Diencephalon (tissue), 1 donor: ENCODE measurements at places on chromosomes 16 and 17. TPM values are rescaled to one million over a fixed set of nuclear protein-coding genes. Genes with fewer than 3 reads are reported as not detected.

Gene LLGL1
- total RNA-seq: 46.4 TPM

Gene NXN
- total RNA-seq: 20.8 TPM

Gene CLEC18A
- total RNA-seq: 0.69 TPM

Gene KRTAP3-1
- total RNA-seq: not detected

Gene REXO5
- total RNA-seq: 12.0 TPM

Gene RASL10B
- total RNA-seq: 20.3 TPM

Gene TVP23A
- total RNA-seq: 20.8 TPM

Gene FTO
- 171 TPM for total RNA-seq

Gene ZSCAN10
- not detected for total RNA-seq

Gene FASN
- 119 TPM for total RNA-seq

Gene TP53TG3D
- total RNA-seq: 0.92 TPM

Gene FAM20A
- total RNA-seq: 3.0 TPM

Gene DHRS7C
- not detected for total RNA-seq

Gene NGFR
- total RNA-seq: 6.5 TPM

Gene CACNG5
- 12.2 TPM for total RNA-seq

Gene COX6A2
- total RNA-seq: not detected

Gene KIF22
- 48.0 TPM for total RNA-seq

Gene PLA2G10
- not detected for total RNA-seq

Gene TNS4
- total RNA-seq: not detected

Gene KRT13
- not detected for total RNA-seq

Gene ZNF624
- total RNA-seq: 33.9 TPM

Gene GJC1
- 31.4 TPM for total RNA-seq

Gene HOXB7
- not detected for total RNA-seq

Gene NPIPA8
- 4.8 TPM for total RNA-seq

Gene GPS2
- 38.5 TPM for total RNA-seq

Gene MPV17L
- 17.1 TPM for total RNA-seq

Gene SPATA32
- not detected for total RNA-seq

Gene OR4D1
- total RNA-seq: under 0.01 TPM

Gene TRAF4
- total RNA-seq: 39.7 TPM

Gene ADORA2B
- total RNA-seq: 4.4 TPM

Gene HCRT
- total RNA-seq: 1.6 TPM

Gene TTLL6
- 0.46 TPM for total RNA-seq

Gene RNF135
- total RNA-seq: 3.2 TPM

Gene ZFPM1
- 1.4 TPM for total RNA-seq

Gene MT2A
- total RNA-seq: 5.1 TPM

Gene CENPN
- total RNA-seq: 13.4 TPM

Gene CBX2
- total RNA-seq: 9.9 TPM

Gene TSPOAP1
- 54.0 TPM for total RNA-seq

Gene ACSM2A
- not detected for total RNA-seq

Gene KLHL10
- not detected for total RNA-seq

Gene ATP2C2
- 3.5 TPM for total RNA-seq

Gene SLC52A1
- not detected for total RNA-seq

Gene SBK1
- 22.4 TPM for total RNA-seq

Gene CCL3
- total RNA-seq: 1.6 TPM

Gene KCNH6
- 0.69 TPM for total RNA-seq

Gene RNFT1
- 16.8 TPM for total RNA-seq

Gene MVD
- total RNA-seq: 45.7 TPM

Gene SLC12A3
- not detected for total RNA-seq

Gene TEKT5
- total RNA-seq: 1.2 TPM

Gene TMC8
- total RNA-seq: 0.92 TPM
